ENCODE measurements at places on chromosomes 4 and X.
A peak's percentile ranks its signal among the peaks of the same experiment; 100 is the strongest.

- DNase-seq = no peak
Observed at GRCh38 chrX:24426921-24427746, 38.0 kb upstream of the PDK3 start.

DNA sequence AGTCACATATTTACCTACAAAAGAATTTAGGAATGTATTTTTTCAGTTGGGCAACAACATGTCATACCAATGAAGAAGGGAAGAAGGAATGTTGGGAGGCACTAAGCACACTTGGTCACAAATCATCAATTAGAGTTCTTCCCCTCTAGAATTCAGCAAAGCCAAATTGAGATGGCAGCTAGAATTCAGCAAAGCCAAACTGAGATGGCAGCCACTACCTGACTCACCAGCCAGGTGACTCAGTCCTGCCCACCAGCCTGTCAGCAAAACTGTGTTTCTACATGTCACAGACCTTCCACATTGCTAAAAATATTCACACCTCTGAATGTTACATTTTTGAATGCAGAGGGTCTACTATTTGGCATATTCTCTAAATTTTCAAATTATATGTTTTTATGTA is 63.2 kb upstream of the NOCT start:
- DNase-seq = peak; percentile 1

DNA sequence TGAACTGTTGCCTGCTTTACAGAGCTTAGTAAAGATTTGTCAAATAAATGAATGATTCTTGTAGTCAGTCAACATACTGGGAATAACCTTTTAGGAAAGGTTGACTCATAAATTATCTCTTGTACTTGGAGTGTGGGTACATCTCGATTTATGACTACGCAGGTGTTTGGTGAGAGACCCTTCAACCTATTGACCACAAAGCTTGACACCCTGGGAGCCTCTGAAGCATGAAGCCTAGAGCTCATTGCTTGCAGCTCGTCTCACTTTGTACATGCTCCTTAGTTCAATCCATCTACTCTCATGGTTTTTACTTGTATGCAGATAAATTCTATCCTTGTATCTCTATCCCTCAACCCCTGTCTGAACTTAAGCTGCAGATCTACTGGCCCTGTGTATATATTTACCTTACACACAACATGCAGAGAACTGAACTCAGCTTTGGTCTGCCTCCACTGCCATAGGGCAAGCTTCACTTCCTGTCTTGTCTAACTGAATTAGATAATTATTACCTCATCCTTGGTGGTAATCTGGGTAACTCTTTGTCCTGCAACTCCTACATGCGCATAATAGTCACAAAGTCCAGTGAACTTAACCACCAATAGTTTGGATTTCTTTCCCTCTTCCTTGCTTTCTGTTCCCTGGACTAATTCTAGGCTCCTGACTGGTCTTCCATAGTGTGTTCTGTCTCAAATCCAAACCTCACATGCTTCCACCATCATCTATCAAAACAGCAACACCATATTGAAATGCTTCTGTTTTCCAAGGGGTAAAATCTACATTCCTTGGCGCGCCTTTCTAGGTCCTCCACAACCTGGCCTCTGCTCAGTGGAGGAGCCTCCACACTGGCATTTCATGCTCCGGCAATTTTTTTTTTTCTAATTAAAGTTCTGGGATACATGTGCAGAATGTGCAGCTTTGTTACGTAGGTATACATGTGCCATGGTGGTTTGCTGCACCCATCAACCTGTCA is 32.2 kb upstream of the FAT1 start:
- DNase-seq = no peak

- no peak for DNase-seq
Observed at GRCh38 chr4:53169695-53170617, 195.9 kb downstream of the SCFD2 start.

DNA sequence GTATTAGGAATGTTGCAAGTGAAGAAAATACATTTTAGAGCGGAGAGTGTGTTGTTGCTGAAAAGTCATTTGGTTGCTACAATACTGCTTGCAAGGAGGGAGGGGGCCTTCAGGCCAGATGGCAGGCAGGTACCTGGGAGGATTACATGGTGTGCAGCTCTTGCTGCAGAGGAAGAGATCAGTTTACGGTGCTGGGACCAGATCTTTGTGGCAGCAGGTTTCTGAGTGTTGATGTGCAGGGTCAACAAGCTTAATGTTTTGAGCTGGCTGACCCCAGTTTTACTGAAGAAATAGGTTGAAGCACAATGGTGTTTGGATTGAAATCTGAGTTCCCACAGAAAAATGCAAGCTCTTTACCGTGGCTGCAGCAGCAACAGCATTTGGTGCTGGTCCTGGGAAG is 96.4 kb upstream of the DDIT4L start:
- no peak for DNase-seq

DNA sequence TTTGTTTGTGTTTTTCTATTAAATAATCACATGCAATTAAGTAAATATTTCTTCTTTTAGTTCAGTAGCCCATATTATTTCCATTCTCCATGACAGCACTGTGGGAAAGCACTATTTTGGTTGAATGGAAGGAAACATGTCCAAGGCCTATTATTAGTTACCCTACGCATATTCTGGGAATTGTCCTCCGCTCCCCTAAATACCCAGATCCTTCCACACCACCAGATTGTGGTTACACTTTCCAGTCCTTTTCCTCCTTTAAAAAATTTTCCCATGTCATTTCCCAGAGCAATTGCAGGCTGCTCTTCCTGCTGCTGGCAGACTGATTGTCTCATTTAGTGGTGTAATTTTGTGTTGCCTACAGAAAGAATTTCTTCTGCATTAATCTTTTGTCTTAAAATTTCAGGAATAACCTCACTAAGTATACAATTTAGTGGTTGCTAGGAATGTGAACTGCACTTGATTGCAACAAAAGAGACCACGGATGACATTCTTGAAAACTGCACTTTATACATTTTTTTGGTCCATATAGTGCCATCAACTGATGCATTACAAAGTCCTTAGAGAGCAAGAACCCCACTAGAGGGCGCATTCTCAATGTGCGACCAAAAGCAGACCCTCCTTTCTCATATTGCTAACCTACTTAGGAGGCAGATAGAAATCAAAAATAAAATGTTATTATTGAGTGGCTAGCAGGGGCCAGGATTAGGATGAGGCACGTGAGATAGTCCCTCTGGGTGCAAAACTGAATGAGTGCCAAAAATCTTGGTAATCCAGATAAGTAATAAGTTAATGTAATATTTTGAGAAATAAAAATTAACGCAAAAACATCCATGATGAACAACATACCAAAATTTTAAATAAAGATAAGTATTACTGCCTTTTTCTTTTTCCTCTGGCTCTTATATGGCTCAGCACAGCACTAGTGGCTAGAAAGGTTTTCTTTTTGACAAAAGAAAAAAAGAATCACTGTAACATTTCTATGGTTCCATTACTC is 98.8 kb upstream of the IQCM start:
- no peak for DNase-seq

- no peak for DNase-seq
Observed at GRCh38 chrX:149493567-149494562, 11.2 kb downstream of the IDS start.

GRCh38 chr4:172357006-172357540 is 543.9 kb downstream of the GALNTL6 start:
- DNase-seq = no peak

GRCh38 chr4:181581983-181582382 is 661.2 kb upstream of the TENM3 start:
- no peak for DNase-seq

GRCh38 chrX:56757327-56757726 is 28.3 kb downstream of the NBDY start:
- DNase-seq = no peak

DNA sequence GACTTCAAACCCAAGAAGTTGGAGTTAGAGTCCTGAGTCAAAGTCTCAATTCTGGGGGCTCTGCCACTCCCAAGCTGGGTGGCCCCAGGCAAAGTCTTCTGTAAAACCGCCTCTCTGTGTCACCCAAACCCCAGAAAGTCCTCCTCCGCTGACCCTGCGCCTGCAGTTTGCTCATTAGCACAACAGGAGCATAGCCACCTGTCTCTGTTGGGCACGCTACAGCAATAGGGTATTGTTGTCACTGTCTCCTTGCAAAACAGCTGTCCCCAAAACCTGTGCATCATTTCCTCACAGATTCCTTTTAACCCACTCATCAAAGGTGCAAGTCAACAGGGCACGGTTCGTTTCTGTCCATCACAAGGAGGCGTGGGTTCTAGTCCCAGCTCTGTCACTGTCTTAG is 8.0 kb upstream of the DGAT2L6 start:
- DNase-seq = no peak

GRCh38 chr4:120299631-120300030 is 233.0 kb upstream of the MAD2L1 start:
- no peak for DNase-seq

DNA sequence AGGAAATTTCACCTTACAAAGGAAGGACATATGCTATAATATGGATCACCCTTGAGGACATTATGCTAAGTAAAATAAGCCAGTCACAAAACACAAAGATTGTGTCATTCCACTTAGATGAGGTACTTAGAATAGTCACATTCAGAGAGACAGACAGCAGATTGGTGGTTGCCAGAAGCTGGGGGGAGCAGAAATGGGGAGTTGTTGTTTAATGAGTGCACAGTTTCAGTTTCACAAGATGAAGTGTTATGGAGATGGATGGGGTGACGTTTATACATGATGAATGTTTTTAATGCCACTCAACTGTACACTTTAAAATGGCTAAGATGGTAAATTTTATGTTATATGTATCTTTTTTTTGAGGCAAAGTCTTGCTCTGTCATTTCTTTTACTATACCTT is 14.8 kb upstream of the SPON2 start:
- no peak for DNase-seq

DNA sequence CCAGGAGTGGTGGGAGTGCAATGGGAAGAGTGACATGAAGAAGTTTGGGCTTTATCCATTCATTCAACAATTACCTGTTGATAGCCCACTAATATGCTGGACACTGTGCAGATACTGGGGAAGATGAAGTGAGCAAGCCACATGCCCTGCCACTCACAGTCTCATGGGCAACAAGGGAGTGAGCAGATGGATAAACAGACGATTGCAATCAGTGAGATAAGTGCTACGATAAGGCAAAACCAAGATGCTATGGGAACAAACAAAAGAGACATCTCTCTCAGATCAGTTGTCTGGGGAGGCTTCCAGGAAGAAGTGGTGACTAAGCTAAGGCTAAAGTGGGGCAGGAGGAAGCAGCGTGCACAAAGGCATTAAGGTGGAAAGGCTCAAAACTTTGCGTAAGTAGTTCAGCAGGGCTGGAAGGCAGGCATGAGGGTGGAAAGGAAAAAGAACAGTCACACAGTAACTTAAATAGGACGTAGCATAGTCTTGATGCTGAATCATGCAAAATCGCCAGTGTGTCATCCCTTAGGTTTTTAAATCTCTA is 31.7 kb downstream of the GAB3 start:
- DNase-seq = no peak

GRCh38 chrX:49082271-49082871 is 2.7 kb upstream of the WDR45 start:
- no peak for DNase-seq

- no peak for DNase-seq
Observed at GRCh38 chrX:18620349-18620748, 51.6 kb downstream of the RS1 start.

- no peak for DNase-seq
Observed at GRCh38 chr4:62344915-62345314, 1144.8 kb downstream of the ADGRL3 start.

- no peak for DNase-seq
Observed at GRCh38 chr4:172344308-172344938, 531.2 kb downstream of the GALNTL6 start.

GRCh38 chr4:121632636-121633035 is 64.1 kb downstream of the ANXA5 start:
- DNase-seq = no peak

- no peak for DNase-seq
Observed at GRCh38 chr4:87530868-87531267, 1.7 kb upstream of the SPARCL1 start.

DNA sequence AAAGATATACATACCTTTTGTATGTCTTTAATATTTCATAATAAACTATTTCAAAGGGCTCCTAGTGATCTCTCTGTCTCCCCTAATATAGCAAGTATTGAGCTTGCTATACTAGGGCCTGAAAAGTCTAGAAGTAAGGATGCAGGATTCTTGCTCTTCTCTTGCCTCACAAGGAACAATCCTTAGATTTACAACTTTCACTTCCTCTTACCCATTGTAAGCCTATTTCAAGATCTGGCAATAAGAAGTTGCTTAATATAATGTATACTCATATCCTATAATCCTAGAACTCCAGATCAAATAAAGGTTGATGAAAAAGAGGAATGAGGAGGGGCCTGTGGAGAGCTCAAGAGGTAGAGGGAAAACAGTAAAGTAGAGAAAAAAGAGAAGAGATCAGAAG is 40.8 kb upstream of the CHRDL1 start:
- no peak for DNase-seq

DNA sequence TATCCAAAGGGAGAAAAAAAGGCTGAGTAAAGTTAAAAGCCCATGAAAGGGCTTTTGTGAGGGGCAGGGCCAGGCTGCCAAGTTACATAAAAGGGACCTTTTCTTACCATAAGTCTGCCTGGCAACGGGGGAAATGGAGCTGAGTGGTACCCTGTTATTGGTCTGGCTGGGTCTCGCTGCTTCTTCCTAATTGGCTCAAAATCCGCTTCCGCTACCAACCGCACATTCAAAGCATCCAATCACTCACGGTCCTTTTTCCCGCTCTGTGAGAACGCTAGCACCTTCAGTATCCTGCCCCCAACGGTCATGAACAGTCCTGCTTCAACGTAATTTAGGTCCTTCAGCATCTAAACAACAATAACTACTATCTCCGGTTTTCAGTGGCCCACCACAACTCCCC is 611 bp downstream of the TEX11 start:
- no peak for DNase-seq

DNA sequence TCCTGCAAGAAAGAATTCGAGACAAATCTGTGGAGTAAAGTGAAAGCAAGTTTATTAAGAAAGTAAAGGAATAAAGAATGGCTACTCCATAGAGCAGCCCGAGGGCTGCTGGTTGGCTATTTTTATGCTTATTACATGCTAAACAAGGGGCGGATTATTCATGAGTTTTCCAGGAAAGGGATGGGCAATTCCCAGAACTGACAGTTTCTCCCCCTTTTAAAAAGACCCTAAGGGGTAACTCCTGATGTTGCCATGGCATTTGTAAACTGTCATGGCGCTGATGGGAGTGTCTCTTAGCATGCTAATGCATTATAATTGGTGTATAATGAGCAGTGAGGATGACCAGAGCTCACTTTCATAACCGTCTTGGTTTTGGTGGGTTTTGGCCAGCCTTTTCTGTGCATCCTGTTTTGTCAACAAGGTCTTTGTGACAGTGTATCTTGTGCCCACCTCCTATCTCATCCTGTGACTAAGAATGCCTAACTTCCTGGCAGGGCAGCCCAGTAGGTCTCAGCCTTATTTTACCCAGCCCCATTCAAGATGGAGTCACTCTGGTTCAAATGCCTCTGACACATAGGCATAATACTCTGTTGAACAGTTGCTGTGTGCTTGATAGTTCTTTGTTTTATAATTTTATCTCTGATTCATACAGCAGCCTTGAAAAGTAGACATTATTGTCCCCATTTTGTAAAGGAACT is 25.8 kb downstream of the GAB1 start:
- no peak for DNase-seq

DNA sequence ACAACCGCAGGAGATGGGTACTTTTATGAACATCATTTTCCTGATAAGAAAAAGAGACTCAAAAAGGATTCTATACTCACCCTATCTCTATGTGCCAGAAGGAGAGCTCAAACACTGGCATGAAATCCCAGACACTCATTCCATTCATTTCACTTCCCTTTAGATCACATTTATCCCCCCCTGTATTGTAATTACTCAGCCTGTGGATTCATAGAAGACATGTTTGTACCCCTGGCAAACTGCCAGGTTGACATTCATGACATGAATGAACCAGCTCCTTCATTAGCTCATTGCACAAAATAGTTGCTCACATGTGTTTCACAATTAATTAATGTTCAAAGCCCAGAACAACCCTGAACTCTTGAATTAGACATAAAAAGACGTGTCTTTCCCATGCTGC is 4.9 kb downstream of the SMR3A start:
- no peak for DNase-seq

All from activated naive CD8-positive, alpha-beta T cell treated with anti-CD3 and anti-CD28 coated beads for 36 hours (primary cell).